ENCODE measurements at places on chromosomes 12 and 14.
A peak's percentile ranks its signal among the peaks of the same experiment; 100 is the strongest.

- DNase-seq, result no peak
Measured at GRCh38 chr14:56199982-56200577, 81.9 kb downstream of the PELI2 start.

DNA sequence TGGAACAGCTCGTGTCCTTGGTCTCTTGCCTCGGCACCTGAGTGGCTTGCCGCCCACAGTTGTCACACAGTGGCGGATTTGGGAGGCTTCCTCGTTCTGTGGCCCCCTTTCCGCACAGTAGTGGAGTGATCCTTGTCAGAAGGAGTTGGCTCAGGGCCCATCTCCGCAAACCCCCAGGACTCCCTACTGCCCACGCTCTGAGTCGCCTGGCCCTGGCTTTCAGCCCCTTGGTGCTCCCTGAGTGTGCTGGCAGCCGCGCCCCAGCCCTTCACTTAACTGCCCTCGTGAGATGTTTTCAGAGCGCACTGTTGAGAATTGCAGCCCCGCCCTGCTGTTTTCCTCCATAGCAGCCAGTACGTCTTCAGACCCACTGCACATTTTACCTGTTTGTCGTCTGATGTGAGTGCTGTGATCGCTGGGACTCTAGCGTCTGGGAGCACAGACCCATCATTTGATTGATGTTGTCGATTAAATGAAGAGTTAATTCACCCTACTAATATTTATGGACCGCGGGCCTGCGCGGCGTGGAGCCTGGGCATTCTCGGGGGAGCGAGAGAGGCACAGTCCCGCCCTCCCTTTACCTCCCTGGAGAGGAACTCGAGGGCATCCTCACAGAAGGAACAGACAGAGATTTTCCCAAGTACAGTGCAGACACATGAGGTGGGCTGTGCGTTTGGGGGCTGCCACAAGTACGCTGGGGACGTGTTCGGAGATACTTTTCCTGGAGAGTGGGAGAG, 91.8 kb downstream of the DDX51 start:
- DNase-seq, result no peak

GRCh38 chr14:25484906-25485305, 435.0 kb upstream of the STXBP6 start:
- no peak for DNase-seq

GRCh38 chr14:103520657-103521437, 1.8 kb downstream of the CKB start:
- no peak for DNase-seq

GRCh38 chr12:126506426-126507182, 1441.4 kb downstream of the AACS start:
- DNase-seq, result no peak

DNA sequence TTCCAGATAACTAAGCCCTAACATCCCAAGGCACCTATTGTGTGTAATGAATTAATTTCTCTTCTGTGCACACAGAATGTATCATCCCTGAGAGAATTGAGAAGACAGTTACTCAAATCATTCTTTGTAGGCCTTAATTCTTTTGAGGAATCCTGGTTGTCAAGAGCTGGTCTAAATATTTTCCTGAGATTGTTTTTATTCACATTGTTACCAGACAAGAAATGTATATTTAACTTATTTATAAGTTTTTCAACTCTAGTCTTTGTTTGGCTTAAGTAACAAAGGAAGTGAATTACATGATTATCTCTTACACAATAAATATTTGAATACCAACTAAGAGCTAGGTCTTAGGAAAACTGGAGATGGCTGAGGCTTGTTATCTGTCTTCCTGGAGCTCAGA, 169.4 kb downstream of the DACT1 start:
- no peak for DNase-seq

DNA sequence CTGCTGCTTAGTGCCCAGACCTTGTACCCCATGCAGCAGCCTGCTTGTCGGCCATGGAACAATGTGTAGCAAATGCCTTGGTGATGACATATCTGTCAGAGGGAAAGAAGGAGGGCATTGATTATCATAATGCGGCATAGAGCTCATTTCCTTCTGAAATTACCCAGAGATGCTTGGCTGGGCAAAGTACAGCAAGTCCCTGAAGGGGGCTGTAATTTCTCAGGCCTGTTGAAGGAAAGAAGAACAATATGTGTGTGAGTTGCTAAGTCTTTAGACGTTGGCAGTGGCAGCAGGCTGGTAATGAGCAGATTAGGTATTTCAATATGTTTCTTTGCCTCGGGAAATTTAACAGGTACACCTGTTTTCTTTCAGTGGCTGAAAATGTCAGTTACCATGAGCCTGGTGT, 128.6 kb downstream of the CRADD start:
- DNase-seq, result no peak

DNA sequence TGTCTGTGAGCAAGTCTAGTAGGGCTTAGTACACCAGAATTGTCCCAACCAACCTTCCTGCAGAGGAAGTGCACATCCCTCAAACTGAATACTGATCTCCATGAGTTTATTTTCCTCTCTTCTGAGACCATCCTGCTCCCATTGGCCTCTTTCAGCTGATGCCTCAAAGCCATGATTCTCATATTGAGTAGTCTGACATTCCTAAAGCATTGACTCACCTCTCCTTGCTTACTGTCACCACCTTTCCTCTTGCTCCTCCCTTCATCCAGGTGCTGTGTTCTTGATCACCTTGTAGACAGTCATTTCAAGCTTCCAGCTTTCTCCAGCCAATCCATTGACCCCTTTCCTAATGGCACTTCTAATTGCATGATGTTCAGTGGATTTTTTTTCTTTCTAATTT, 583.7 kb upstream of the USP15 start:
- DNase-seq, result no peak

GRCh38 chr14:60294411-60295069, 45.5 kb downstream of the PPM1A start:
- no peak for DNase-seq

- DNase-seq, result no peak
Measured at GRCh38 chr14:34538871-34539406, 562 bp downstream of the EAPP start.

DNA sequence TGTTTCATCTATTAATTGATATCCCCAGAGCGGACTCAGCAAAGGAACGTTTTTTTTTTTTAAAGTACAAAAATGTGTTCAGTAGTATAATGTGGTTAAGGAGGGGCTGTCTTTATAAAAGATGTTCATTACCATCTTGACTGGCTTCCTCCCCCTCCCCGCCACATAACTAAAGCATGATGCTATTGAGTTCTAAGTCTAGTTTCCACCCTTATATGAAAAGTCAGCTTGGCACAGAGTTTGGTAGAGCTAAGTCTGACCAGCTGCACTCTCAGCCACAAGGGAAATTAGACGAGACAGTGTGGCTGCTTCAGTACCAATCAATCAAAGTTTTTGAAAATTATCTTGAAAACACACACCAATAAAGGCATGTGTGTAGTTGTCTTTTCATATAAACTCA, 1.9 kb upstream of the MYBPC1 start:
- DNase-seq, result no peak

DNA sequence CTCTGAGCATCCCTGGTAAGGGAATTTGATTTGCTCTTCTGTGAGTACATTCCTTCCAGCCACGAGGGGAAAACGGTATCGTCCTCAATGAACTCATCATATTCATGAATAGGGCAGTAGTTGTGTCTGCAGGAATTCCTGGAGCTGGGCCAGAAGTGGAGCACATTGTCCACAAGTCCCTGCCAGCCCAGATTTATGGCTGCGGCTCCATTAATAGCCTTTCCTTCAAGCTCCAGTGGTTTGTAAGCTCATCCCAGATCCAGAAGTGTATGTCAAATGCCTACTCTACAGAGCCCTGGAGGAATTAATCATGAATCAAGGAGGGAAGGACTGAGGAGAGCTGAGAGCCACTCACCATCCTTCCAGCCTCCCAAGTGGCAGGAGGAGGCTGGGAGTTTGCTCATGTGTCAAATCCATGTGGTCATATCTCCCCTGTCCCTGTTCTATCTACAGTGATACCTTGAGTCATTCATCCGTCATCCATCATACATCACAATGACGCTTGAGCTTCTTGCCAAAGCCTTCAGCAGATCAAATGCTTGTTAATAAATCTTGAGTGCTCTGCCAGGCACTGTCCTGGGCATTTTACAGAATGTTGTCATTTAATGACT, 65.5 kb downstream of the SVOP start:
- no peak for DNase-seq

DNA sequence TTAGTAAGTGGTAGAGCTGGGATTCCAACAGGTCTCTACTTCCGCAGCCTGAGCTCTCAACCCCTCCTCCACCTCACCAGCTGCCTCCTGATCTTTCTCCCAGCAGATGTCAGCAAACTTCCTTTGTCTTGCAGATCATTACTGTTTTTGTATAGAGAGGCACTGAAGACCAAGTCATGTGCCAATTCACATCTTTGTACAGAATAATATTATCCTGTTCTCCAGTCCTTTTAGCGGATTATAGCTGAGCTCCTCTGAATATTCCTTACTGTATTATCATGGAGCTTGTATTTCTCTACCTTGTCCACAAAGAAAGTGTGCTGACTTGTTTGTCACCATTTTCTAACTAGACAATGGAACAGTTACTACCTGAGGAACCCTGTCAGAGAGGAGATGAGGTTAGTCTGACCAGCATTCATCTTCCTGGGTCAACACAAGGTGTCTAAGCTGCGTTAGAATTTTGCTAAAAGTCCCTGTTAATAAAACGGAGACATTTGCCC, 142.3 kb upstream of the ARHGAP5 start:
- DNase-seq, result no peak

DNA sequence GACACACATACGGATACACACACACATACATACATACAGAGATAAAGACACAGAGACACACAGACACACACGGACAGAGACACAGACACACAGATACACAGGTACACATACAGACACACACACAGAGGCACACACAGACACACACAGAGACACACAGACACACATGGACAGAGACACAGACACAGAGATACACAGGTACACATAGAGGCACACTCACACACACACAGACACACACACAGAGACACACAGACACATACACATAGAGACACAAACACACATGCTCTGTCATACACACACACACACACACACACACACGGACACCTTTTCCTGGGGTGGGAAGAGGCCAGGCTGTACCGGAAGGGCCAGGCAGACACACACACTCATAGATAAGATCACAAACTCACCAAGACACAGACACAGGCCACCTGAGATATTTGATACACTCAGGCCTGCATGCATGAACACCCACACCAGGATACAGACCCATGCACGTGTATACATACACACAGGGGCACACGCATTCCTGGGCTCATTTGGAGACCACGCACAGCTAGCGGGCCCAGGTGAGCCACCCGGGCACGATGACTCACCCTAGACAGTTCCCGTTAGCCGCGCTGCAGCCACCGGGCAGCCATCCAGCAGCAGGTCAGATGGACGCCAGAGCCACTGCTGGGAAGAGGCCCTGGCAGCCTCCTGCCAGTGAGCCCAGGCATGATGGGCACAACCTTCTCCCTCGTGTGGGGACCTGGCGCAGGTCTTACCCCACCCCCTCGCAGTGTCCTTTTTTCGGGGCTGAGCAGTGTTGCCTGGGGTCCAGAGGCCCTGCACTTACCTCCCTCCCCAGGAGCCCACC, 1.8 kb upstream of the AHNAK2 start:
- DNase-seq, result no peak

- DNase-seq, result no peak
Measured at GRCh38 chr14:89910691-89911009, 43.9 kb downstream of the EFCAB11 start.

DNA sequence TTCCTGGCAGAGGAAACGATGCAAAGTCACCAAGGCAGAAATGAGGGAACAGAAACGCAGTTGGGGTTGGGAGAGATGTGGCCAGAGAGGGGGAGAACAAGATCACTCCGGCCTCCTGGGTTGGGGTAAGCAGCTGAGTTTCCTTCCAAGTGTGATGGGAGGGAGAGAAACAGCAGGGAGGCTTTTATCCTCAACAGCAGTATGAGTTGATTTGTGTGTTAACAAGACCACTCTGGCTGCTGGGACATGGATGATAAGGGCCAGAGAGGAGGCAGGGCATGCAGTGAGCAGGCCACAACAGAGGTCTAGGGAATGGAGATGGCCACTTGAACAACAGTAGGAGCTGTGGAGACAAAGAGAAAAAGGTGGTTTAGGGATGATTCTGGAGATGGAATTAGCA, 66.8 kb downstream of the GLRX5 start:
- no peak for DNase-seq

- DNase-seq, result no peak
Measured at GRCh38 chr14:95903616-95904107, 27.0 kb downstream of the TUNAR start.

GRCh38 chr14:99758872-99759545, 34.2 kb upstream of the EML1 start:
- no peak for DNase-seq

GRCh38 chr14:75307700-75308379, 29.2 kb downstream of the FOS start:
- DNase-seq, result peak; percentile 50

GRCh38 chr14:24417832-24418491, 11.5 kb downstream of the CBLN3 start:
- no peak for DNase-seq

GRCh38 chr12:45708901-45709300, 20.6 kb upstream of the ARID2 start:
- no peak for DNase-seq

GRCh38 chr14:60485598-60486251, at the start of gene C14orf39:
Gene C14orf39, minus strand, starts transcription at chr14:60486063. Its CDS starts 985 bp downstream, at chr14:60485078.
- no peak for DNase-seq

DNA sequence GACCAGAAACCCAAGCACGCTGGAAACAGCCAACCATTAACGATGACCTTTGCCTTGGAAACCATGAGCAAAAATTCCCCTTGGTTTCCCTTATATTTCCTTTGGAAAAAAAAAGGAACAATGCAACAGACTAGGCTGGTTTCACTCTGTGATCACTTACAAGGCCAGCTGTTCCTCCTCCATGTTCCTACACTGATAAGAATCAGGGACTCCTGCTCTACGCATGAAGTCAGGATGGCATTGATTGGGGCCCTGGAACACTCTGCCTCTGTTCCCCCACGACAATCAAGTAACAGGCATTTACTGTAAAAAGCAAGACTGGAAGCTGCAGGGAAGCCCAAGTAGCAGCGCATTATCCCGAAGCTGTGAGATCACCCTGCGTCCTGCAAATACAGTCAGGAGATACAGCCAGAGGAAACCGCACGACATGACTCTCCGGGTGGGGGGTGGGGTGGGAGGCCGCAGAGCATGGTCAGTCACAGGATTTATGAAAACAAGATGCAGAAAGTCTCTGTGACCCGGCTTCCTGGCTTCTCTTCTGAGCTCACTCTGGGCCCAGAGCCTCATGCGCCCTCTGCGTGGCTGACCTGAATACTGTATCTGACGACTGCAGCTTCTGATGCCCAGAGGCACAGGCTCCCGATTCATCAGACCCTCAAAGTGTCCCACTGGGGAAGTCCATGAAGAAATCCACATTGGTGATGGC, 31.1 kb downstream of the SSH1 start:
- no peak for DNase-seq

DNA sequence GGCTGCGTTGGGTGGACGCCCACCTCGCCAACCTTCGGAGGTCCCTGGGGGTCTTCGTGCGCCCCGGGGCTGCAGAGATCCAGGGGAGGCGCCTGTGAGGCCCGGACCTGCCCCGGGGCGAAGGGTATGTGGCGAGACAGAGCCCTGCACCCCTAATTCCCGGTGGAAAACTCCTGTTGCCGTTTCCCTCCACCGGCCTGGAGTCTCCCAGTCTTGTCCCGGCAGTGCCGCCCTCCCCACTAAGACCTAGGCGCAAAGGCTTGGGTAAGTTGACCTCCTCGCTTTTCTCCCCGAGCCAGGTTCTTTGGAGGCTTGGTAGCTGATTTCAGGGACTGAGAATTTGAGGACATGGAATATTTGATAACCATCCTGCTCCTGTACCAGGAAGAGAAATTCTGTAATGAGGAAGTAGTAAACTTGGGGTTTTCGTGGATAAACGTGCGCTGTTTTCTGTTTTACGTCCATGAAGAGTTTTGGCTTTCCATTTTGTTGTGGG, 530 bp downstream of the APAF1 start:
- DNase-seq, result no peak

- no peak for DNase-seq
Measured at GRCh38 chr14:29858299-29858698, 69.3 kb downstream of the PRKD1 start.
